ENCODE measurements at places on chromosomes 11 and 22.

DNA sequence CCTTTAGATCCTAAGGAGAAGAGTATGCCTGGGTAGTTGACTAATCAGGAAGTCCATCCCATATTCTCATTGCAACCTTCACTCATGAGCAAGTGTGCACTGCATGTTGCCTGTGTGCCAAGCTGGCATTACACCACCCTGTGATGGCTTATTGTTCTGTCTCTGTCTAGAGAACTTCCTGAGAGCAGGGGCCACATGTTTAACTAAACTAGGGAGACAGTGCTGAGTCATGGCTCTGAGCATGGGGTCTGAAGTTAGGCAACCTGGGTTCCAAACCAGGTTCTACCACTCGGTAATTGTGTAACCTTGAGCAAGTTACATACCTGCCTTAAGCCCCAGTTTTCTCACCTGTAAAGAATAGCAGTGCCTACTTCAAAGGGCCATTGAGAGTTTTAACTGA, 39.6 kb downstream of the CSNK2A3 start:
- no peak for DNase-seq

- DNase-seq = no peak
These were observed 10.2 kb upstream of the NXPE2 start for GRCh38 chr11:114668109-114668508.

DNA sequence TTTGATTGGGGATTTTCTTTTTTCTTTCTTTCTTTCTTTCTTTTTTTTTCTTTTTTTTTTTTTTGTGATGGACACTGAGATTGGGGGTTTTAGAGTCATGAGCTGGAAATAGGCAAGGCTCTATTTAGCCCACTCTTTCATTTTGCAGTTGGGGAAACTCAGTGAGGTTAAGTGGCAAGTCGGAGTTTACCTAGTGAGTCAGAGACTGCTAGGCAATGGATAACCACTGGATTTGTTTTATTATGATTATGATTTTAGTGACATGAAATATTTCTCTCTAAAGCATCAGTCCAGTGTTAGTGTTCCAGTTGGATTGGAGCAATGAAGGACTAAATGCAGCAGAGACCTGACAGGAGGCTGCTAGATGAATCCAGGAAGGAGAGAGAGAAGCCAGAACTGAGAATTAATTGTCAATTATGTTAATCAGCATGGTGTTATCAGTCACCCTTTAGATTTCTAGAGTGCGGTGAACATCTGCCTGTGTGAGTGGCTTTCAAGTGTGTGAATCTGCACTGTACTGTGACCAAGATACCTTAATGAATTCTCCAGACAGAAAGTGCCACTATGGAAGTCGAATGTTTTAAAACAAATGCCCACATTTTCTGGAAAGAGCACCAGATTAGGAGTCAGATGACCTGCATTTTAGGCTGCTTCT, 10.9 kb downstream of the BMAL1 start:
- DNase-seq = no peak

DNA sequence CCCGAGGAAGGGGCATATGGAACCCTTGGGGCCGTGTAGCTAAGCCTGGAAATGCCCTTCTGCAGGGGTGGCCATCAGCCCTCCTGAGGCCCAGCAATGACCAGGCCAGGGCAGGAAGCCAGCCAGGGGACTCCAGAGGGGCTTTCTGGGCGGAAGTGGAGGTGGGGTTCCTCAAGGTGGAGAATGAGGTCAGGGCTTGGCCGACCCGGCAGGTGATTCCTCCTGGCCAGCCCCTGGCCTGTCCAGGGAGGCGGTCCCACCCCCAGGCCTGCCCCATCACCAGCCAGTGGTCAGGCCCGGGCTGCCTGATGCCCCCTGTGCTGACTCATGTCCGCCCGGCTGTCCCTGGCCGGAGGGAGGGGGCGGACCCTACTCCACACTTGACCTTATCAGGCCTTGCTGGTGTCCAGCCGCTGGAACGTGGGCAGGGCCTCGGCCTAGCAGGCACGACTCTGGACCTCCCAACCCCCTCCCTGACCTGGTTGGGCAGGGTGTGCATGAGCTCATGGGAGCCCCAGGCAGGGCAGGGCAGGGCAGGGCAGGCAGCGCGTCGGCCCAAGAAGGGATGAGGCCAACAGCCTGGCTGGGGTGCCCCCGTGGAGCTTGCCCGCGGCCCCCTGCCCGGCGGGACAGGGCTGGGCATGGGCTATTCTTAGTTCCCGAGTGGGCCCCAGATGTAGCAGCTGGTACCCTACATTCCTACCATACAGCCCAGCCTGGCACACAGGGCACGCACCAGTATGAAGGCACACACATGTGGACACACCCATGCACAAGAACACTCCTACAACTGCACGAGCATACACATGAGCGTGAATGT, 35.9 kb downstream of the RPL3 start:
- no peak for DNase-seq

DNA sequence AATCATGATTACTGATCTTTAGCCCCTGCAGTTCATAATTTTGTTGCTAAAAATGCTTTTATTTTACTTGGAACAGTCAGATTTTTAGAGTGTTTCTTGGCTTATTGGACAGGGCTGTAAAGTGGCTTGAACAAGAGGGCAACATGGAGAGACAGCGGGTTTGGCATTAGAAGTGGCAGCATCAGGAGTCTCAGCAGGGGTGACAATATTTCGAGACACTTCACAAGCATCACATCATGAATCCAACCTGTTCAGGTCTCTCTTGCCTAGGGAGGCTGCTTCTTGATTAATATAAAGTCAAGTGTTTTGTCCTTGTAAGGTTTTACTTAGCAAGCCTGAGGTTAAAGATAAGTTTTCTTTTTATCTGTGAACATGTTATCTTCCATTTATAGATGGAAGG, 2249.5 kb downstream of the LRRC4C start:
- no peak for DNase-seq

GRCh38 chr11:111213256-111213655, 32.3 kb upstream of the POU2AF2 start:
- no peak for DNase-seq

- DNase-seq = no peak
These were observed 447.0 kb upstream of the ARHGAP42 start for GRCh38 chr11:100240025-100240539.

DNA sequence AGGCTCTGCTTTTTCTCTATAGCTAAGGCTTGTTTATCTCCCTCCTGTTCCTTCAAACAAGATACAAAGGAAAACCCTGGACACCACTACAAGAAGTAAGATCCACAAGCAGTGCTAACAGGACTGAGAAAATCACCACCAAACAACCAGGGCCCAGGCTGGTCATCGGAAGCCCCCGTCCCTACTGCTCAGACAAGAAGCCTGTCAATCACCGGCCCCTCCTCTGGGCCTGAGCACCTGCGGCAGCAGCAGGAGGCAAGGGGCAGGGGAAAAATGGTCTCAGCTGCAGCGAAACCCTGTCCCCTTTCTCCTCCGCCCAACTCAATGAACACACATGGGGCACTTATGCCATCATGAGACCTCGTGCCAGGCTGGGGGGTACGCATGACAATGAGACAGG, 155.2 kb downstream of the CEP164 start:
- DNase-seq = no peak

DNA sequence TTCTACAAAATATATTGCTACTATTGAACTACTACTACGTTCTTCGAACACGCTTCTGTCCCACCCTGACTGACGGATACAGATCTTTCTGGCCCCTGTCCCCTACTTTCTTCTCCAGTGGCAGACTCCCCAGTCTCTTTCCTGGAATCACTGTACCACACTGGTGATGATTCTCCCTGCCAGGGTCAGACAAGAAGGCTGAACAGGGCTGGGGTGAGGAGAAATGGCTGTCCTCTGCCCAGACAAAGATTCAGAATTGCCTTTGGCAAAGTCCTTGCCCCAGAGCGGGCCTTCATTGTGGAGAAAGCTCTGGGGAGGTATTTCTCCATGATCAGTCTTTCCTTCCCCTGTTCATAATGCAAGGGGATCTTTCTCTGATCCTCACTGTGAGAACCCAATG, 1417.1 kb downstream of the BRD1 start:
- no peak for DNase-seq

DNA sequence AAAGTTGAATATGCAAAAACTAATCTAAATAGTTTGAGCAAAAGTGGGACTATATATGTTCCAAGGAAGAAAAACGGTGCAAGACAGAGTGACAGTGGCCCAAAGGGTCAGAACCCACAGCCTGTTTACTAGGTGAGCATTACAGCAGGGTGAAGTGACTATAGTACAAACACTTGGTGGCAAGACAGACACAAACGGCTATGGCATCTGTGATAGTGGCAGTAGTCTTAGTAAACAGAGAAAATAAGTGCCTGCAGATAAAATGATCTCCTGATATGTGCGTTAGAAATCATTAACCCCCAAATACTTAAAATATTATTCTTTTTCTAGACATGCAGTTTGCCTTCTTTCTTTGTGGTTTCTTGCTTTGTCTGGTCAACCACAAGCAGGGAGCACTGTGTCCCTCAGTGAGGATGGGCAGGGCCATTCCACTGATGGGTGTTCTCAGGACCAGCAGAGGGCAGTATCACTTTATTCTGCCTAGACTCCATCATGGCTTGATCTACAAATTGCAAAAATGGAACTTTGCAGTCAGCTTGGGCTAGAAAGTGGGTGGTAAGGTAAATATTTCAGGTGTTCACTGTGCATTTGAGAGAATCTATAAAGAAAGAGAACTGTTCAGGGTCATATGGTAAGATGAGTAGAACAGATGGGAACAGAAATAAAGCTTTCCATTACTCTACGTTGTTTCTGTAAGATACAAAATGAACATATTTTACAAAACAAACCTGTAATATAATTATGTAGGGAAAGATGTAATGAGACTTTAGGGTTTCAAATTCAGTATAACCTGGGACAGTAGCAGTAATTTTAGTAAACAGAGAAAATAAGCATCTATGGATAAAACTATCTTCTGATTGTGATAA, 198.2 kb downstream of the SWAP70 start:
- DNase-seq = peak; percentile 50

GRCh38 chr11:69915501-69916250, 96.5 kb upstream of the FGF3 start:
- peak; percentile 91 for DNase-seq

GRCh38 chr22:42623301-42623751, 8.6 kb upstream of the POLDIP3 start:
- peak; percentile 65 for DNase-seq

- no peak for DNase-seq
These were observed 11.7 kb downstream of the FJX1 start for GRCh38 chr11:35629914-35630313.

- no peak for DNase-seq
These were observed 481.7 kb upstream of the CADM1 start for GRCh38 chr11:115985896-115986295.

- DNase-seq = no peak
These were observed 387.0 kb downstream of the CTTN start for GRCh38 chr11:70785372-70785771.

DNA sequence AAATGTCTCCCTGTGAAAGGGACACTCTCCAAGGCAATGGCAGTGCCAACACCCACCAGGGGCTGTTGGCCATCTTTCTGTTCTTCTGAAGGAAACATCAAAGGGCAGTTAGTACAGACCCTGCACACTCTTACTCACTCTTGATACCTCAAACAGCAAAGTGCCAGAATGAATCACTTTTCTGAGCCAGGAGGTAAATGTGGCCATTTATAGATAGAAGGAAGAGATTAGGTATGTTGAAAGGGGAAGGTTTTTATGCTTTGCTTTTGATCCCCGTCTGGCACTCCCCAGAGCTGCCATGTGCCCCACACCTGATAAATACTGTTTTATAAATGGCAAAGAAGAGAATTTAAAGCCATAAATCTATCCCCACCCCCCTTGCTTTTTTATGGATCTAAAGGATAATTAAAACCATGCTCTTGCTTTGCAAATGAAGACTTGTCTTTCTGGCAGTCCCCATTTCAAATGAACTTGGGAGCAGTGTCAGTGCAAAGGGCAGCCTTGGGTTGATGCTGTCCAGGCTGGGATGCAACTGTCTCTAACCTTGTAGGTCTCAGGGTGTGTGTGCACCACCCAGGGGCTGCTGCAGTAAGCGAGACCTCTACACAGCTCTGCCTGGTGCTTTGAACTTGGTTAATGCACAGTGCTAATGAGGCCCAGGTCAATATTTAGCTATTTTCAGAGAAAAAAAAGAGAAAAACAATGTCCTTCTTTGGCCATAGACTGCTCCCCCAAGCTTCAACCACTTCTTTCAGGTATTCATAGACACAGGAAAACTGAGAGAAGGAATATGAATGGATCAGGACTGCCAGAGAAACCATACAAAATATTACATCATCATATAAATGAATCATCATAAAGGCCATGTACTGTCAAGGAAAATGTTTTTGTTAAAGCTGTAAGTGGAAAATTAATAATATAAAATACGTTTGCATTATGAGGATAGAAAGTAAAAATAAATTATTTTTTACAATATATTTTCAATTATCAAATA, 207.5 kb downstream of the ETS1 start:
- no peak for DNase-seq

DNA sequence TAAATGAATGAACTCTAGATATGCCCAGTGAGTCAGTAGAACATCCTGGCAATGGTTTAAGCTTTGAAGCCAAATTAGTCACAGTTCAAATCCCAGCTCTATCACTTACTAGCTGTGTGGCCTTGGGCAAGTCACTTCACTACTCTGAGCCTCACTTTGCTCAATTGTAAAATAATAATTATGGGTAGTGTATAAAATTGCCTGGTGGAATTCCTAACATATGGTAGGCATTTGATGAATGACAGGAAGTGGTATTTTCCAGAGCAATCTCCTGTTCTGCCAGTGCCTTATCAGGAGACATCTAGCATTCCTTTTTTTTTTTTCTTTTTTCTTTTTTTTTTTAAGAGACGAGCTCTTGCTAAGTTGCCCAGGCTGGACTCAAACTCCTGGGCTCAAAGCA, 13.0 kb downstream of the SCN4B start:
- no peak for DNase-seq

GRCh38 chr11:88813233-88813915, 252.4 kb downstream of the GRM5 start:
- no peak for DNase-seq

GRCh38 chr22:32800158-32800882, 1.2 kb upstream of the TIMP3 start:
- no peak for DNase-seq

DNA sequence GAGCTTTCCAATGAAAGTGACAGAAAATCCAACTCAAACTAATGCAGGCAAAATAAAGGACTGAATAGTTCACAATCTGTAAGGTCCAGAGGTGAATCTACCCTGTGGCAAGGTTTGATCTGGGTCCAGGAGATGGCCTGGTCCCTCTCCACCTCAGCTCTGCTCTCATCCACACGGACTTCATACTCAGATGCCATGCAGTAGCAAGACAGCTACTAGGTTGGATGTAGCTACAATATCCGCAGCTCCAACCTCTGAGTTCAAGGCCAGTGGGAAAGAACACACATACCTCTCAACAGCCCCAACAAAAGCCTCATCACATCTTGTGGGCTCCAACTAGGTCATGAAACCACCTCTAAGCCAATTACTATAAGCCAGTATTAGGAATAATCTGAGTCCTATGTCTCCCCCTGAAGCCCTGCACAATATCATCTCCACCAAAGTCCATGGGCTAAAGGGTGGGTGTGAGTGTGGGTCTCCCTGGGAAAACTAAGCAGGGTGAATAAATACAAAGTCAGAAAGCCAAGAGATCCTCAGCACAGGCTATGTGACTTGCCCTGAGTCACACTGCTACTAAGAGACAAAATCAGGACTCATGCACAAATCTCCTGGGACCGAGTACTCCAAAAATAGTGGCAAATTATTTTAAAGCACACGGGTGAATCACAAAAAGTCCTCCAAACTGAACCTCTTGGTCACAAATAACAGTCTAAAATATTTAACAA, 78.8 kb downstream of the LARGE1 start:
- no peak for DNase-seq
